ENCODE measurements at places on chromosomes 11 and 22.

DNA sequence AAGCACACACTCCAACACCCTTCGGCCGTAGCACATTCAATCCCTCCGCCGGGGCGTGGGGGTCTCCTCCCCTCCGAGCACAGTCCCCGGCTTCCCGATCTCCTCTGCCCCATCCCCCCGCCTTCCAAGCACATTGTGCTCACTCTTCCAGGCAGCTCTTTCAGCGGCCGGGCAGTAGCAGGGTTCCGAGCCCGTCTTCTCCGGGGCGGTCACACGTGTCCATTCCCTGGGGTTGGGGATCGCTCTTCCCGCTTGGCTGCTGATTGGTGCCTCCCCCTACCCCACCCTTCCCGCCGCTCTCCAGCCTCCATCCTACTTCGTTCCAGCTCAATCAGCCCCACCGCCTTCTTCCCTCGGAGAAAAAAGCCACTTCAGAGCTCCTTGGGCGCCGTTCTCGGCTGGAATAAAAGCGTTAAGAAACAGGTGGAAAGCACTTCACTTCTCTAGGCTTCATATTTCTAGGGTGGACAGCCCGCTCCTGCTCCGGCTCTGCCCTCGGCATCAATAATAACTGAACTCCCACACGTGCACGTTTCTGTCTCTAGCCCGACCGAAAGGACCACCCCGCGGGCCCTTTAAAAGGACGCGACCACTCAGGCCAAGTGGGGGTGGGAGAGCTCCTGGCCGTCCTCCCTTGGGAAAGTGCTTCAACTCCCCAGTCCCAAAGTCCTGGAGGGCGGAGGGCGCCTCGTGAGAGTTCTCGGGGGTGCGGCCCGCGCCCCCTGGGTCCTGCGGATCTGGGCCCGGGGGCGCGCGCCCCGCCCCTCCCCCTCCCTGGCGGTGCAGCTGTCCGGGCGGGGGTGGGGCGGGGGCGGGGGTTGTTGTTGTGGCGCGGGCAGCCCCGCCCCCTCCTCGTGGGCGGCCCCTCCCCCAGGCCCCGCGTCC is 464 bp upstream of the CECR2 start:
- DNase-seq = peak; percentile 78

DNA sequence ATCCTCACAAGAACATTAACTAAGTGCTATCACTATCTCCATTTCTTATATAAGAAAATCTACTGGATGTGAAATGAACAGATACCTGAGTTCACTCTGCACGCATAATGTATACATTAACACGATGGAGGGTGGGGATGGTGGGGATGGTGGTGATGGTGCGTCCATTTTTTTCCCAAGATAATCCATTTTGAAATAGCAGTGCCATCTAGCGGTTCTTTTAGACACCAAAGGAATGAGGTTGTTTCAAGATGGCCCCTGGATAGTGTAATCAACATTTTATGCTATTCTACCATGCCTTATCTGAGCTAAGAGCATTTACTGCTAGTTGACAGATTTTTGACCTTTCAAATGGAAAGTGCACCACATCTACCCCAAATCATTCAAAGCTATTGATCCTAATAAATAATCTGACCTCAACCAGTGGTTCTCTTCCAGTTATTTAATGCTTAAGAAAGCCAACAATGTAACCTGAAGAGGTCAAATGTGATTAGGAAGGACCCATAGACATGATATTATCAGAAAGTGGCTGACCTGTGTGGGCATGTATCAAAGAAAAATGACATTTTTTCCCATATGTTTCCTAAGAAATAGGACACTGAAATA is 714.7 kb upstream of the TENM4 start:
- DNase-seq = no peak

DNA sequence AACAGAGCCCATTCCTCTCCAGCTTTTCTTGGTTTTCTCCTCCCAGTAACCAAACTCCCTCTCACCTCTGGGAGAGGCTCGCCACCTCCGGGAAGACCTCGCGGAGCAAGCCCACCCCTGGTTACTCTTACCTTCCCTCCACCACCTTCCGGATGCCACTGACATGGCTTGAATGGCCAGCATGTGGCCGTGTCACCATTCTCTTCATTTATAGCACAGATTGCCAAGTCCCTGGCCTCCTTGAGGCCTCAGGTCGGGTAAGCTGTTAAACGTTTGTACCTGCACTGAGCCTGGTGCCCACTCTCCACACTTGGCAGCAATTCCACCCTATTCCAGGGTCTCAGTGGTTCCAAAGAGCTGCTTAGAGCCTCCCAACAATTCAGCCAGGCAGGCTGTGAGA is 8.0 kb upstream of the FXYD2 start:
- no peak for DNase-seq

DNA sequence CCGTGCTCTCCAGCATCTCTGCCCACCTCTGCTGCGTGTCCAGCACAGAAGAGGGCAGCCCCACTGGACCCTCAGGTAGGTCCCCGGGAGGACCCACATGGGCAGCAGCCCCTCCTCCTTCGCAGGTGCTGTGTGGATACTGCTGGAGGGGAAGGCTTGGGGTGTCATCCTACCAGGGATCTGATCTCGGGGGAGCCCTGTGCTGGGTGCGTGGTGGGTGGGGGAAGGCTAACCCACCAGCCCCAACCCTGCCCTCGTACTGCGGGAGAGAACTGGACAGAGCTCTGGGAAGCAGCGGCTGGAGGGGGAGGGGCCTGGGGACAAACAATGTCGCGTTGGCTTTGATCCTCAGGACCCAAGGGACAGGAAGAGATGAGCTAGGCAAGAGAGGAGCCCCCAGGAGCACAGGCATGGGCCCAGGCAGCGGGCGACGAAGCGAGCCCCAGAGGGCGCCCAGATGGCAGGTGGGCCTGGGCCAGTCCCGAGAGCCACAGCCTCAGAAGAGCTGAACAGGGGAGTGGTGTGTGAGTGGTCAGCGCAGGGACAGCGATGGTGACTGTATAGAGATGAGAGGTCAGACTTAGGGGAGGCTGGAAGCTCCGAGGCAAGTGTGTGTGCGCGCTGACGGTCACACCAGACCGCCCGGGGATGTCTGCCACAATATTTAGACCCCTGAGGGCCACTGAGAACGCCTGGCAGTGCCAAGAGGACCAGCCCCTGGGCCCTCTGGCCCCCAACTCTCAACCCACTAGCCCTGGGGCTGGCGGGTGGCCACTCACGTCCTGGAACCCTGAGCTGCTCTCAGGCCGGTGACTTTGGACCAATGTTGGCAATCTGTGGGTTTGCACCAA is 1.4 kb upstream of the PIM3 start:
- no peak for DNase-seq

DNA sequence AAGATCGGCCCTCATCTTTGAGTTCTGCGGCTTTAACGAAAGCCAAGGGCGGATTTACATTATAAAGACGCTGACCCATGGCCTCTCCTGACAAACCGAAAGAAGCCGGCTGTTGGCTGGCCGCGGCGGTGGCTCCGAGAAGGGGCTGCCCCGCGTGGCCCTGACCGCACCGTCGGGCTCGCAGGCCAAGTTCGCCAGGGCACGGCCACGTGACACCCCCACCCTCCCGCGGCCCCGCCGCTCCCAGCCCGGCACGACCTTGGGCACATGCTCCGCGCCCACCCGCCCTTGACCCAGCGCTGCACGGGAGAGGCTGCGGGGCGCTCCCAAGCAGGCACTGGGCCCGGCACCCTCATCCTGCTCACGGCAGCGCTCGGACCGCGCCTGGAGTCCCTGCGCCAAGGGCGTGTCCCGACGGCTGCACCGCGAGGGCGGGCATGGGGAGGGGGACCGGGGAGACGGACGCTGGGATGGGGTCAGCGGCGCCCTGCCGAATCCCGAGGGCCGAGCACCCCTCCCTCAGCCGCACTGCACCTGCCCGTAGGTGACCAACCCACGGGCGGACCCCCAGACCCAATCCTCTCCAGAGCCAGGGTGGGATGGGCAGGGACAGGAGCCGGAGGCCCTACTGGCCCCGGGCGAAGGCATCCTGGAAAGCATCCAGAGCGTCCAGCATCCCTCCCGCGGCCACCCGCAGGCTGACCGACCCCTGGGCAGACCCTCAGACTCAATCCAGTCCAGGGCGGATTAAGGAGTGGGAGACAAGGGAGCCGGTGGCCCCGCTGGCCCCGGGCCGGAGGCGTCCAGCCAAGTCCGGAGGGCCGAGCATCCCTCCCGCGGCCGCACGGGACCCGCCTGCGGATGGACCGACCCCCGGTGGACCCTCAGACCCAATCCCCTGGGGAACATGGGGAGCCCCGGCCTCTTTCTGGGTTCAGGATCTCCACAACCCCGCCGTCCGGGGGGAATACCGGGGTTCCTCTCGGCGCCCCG is 759 bp downstream of the CPT1A start:
- DNase-seq = no peak

GRCh38 chr11:84061726-84062125 is 775.6 kb upstream of the CCDC90B start:
- no peak for DNase-seq

- no peak for DNase-seq
These were observed 414.3 kb downstream of the TBC1D22A start for GRCh38 chr22:47176573-47177333.

- peak; percentile 17 for DNase-seq
These were observed 76.9 kb downstream of the DKK3 start for GRCh38 chr11:11931461-11932055.

DNA sequence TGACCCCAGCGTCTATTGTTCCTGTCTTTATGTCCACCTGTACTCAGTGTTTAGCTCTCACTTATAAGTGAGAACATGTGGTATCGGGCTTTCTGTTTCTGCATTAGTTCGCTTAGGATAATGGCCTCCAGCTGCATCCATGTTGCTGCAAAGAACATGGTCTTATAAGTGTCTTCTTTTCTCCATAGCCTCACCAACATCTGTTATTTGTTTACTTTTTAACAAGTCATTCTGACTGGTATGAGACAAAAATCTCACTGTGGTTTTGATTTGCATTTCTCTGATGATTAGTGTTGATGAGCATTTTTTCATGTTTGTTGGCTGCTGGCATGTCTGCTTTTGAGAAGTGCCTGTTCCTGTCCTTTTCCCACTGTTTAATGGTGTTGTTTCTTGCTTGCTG is 21.7 kb upstream of the SLN start:
- DNase-seq = no peak

All from renal cortex interstitium (tissue), 15 donors.